ENCODE measurements at places on chromosomes 1 and 21.

GRCh38 chr1:8170059-8170835, 144.1 kb upstream of the ERRFI1 start:
- no peak for DNase-seq

- DNase-seq: peak; percentile 21
Measured at GRCh38 chr1:168164771-168165170, 14.0 kb upstream of the TIPRL start.

DNA sequence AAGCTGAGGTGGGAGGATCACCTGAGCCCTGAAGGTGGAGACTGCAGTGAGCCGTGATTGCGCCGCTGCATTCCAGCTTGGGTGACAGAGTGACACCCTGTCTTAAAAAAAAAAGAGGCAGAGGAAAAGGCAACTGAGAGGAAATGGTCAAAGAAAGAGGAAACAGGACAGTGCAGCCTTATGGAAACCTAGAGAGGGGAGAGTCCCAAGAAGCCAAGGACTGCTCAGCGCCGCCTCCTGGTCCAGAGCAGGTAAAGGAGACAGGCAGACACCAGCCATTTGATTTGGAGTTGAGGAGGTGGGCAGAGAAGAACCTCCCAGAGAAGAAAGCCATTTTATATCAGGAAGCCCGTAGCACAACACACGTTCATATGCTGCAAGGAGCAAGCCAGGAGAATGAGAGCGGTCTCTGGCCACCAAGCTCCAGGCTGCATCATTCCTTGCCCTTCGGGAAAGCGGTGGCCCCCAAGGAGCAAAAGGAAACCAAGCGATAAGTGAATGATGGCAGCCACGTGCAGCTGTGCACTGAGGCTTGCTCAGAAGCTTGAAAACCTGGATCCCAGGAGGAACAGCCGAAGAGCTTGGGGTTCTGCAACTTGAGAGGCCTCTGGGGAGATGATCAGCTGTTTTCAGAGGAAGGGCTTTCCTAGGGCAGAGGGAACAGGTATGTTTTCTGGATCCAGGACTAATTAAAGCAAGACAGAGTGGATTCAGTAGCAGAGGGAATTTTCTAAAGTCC, 33.7 kb downstream of the LRRC42 start:
- DNase-seq: no peak

DNA sequence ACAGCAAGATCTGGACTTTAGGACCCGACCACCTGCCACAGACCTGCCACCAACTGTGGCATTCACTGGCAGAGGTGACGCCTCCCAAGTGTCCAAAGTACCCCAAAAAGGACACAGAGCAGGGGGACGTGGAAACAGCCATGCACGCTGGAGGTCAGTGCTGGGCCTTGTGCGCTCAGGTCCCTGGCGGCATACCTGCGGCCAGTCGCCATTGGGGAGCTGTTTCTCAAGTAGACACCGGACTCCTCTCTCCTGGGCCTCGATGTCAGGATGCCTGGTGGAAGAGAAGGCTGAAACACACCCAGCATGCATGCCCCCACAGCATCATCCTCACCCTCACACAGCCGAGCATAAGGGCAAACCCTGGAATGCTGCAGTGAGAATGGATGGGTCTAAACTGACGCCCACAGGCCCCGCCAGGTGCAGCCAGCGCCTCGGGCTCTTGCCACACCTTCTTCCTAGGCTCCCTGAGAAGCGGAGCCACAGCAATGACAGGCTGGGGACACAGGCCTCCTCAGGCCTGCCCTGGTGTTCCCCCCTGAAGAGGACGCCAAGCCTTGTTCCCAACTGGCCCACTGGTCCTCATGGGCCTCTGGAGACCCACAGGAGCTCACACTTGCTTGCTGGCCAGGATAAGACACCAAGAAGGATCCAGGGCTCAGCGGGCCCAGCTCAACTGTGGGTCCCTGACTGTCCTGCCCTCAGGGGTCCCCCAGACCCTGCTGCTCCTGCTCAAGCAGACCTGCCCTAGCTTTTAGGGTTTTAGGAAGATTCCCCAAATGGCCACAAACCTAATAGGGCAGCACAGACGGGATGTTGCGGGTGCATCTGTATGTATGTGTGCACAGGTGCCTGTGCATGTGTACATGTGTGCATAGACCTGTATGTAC, 7.7 kb upstream of the SPATC1L start:
- DNase-seq: no peak

- DNase-seq: peak; percentile 47
Measured at GRCh38 chr1:13754510-13755103, 54.6 kb downstream of the PRDM2 start.

- DNase-seq: no peak
Measured at GRCh38 chr1:2277741-2278488, 49.8 kb downstream of the SKI start.

DNA sequence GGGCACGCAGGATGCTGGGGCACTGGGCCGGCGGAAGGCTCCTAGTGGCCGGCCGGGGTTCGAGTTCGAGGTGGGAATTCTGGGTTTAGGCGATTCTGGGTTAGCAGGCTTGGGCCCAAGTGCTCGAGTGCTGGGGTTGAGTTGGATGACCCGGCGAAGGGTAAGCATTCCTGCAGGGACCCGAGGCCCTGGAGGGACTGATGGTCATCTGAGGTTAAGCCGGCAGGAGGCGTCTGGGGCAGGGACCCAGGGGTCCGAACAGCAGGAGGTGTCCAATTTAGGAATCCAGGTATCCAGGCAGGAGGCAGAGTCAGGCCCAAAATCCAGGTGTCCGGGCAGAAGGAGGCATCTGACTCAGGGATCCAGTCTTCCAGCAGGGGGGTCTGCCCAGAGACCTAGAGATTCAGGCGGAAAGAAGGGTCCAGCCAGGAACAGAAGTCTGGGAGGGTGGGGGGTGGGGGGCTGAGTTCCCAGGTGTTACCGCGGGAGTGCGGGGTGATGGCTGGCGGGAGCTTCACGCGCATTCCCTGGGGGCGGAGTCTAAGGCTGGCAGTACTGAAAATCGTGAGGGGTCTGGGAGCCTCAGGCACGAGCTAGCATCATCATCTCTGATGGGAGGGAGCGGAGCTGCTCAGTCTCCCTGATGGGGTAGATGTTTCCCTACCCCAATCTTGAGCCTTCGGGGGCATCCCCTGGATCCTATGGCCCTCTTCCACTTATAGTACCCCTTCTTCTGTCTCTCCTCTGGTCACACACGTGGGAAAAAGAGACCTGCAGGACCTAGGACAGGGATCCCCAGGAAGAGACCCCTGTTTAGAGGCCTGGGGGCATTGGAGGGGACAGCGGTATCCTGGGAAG, 585 bp downstream of the GPR3 start:
- no peak for DNase-seq

- DNase-seq: no peak
Measured at GRCh38 chr1:221454096-221454495, 287.8 kb downstream of the DUSP10 start.

GRCh38 chr1:153260585-153261280, 1.2 kb downstream of the LORICRIN start:
- peak; percentile 2 for DNase-seq

GRCh38 chr1:3993619-3994375, 93.7 kb upstream of the C1orf174 start:
- DNase-seq: no peak

- DNase-seq: no peak
Measured at GRCh38 chr1:21620496-21620895, 48.7 kb downstream of the RAP1GAP start.

GRCh38 chr1:236471653-236472052, 52.1 kb upstream of the LGALS8 start:
- DNase-seq: no peak

DNA sequence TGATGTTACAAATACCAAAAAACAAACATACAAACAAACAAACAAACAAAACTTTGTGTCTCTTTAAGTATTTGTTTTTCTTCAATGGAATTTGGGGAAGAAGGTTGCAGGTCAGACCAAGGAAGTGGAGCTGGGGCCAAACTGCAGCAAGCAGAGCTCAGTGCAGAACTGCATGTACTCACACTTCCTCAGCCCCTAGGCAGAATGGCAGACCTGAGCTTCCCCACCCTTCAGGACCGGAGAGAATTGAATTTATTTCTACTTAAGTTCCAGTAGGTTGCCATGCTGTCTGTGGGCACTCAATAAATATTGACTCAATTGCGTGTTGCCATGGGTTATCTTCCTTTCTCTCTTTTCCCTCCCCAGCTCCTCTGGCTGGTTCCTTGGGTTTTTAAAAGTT, 173.6 kb downstream of the PTGER3 start:
- no peak for DNase-seq

- no peak for DNase-seq
Measured at GRCh38 chr1:228308628-228309325, 97.9 kb downstream of the TRIM11 start.

DNA sequence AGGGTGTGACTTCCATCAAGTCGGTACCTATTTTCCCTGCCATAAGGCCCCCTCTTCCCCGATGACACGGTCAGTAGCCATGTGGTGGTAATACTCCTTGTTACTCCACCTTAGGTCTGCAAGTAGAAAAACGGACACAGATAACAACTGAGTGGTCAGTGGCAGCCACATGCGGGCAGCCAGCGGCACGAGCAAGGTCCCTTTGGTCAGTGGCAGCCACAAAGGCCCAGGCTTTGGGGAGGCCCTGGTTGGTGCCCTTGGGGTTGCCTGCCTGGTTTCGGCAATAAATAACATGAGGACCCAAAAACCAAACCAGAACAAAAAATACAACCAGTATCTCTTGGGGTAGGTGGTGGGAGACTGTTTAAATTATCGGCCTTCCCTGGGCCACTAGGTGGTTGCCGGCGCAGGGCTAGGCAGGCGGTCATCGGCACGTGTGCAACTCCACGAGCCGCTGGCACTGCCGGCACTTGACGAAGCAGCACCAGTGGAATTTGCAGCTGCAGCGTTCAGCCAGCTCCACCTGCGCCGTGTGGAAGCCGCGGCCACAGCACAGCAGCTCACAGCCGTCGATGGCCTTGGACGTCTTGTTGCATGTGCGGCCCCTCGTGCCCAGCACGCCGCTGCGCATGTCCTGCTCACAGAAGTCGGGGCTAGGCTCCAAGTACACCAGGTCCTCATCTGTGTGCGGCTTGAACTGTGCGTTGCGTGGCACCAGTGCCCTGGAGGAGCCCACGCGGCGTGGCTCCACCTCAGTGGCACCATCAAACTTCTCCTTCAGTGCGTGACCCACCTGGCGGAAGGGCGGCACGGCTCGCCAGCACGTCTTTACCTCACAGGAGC, 23.1 kb downstream of the WNT4 start:
- no peak for DNase-seq

All from fibroblast of mammary gland (primary cell).